Peyer's patch (tissue), 4 donors: ENCODE measurements at places on chromosomes 12 and 14. TPM values are rescaled to one million over a fixed set of nuclear protein-coding genes. Genes with fewer than 3 reads are reported as not detected.

DNA sequence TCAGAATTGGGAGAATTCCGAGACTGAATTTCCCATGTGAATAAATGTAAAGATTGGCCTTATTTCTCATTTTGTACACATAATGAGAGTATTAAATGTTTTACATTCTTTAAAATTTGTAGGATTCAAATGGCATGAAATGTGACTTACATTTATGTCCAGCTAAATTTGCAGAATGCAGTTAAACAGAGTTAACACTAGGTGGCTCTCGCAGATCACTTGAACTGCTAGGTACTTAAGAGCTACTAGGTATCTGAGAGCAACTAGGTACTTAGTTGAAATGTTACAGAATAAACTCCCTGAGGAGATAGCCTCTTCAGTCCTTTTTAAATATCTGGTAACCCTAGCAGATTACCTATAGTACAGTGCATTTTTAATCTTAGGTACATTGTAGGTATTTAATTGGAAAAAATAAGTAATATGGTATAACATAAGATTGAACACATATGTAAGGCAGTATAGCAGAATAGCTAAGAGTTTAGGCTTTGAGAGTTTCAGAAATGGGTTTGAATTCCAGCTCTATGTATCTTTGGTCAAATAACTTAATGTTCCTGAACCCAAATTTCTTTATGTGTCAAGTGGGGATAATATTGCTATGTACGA, 73.8 kb downstream of the KIAA0586 start:
- DNase-seq = no peak

- DNase-seq = no peak
Observed at GRCh38 chr12:52692254-52692653, 11.1 kb downstream of the KRT77 start.

DNA sequence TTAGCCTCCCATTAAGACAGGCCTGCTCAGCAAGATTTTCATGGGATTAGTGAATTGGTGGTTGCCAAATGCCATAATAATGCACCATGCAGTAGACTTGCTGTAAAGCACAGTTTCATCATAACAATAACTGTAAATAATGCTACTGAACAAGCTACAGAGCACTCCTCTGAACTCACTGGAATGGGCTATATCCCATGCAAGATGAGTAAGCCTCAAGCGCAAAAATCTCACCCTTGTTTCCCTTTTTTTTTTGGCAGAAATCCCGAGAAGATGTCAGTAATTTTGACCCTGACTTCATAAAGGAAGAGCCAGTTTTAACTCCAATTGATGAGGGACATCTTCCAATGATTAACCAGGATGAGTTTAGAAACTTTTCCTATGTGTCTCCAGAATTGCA, 145.9 kb upstream of the HIF1A start:
- no peak for DNase-seq

GRCh38 chr14:94110552-94111181, at the start of gene IFI27:
Gene IFI27, plus strand, starts transcription at chr14:94110736.
- peak; percentile 62 for DNase-seq

DNA sequence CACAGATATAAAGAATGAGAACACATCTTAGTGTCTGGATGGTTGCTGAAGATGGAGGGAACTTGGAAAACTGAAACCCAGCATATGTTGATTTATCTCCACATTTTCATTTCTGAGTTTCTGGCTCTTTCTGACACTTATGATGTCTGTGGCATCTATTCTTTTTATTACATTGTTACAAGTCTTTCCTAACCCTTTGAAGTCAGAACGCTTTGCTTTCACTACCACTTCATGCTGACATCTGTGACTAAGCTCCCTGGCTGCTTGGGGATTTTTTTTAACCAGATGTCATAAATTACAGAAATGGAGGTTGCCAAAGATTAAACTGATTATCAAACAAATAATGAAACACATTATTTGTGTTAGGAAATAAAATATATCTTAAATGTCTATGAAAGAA, 188.7 kb downstream of the KITLG start:
- DNase-seq = no peak

DNA sequence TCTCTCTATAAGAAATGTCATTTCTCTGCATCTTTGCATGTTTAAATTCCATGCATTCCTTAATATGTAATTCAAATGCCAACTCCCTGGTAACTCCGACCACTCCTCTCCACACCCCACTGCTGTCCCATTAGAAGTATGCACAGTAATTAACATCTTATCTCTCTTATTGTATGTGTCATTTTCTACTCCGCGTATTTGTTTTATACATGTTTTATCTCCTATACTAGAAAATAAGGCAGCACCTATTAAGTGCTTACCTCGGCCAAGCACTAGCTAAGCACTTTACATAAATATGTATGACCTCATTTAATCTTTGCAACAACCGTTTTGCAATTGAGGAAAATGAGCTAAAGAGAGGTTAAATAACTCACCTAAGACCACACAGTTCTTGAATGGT, 469.8 kb downstream of the BCAT1 start:
- DNase-seq = no peak

DNA sequence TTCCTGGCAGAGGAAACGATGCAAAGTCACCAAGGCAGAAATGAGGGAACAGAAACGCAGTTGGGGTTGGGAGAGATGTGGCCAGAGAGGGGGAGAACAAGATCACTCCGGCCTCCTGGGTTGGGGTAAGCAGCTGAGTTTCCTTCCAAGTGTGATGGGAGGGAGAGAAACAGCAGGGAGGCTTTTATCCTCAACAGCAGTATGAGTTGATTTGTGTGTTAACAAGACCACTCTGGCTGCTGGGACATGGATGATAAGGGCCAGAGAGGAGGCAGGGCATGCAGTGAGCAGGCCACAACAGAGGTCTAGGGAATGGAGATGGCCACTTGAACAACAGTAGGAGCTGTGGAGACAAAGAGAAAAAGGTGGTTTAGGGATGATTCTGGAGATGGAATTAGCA, 66.8 kb downstream of the GLRX5 start:
- DNase-seq = no peak

- DNase-seq = no peak
Observed at GRCh38 chr14:90305176-90305601, 26.6 kb downstream of the NRDE2 start.

GRCh38 chr14:64581363-64581762, 31.6 kb downstream of the PPP1R36 start:
- no peak for DNase-seq

DNA sequence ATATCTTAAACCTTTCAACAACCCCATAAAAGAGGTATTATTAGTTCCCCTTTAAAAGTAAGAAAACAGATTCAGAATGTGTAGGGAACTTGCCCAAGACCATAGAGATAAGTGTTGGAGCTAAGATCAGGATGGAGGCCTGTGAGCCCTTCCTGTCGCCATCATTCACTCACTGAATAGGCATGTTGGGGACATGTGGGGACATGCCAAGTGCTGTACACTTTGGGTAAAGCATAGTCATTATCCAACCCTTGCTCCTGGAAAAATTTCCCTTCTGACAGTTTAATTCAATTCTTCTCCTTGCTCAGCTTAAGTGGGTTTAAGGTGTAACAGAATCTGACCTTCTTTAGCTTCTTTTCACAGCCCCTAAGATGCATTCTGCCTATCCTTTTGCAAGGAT, 28.0 kb upstream of the C12orf42 start:
- DNase-seq = no peak

GRCh38 chr12:83823386-83824045, 1089.1 kb downstream of the SLC6A15 start:
- DNase-seq = no peak

GRCh38 chr14:106848330-106849121, 1322.1 kb downstream of the TMEM121 start:
- DNase-seq = peak; percentile 36

Gene ALG10B
- total RNA-seq = 4.1 TPM

Gene AMDHD1
- not detected for total RNA-seq

Gene GPRC5D
- not detected for total RNA-seq

Gene VASH1
- 3.1 TPM for total RNA-seq

Gene CYP46A1
- total RNA-seq = not detected

Gene GPR132
- 5.1 TPM for total RNA-seq

Gene BAZ2A
- total RNA-seq = 110 TPM

Gene OR6J1
- total RNA-seq = not detected
